Cerebellar nuclear complex (tissue), 1 donor: ENCODE measurements at places on chromosomes 6 and 20.

- DNase-seq = no peak
These were observed 74.5 kb downstream of the MACROD2 start for GRCh38 chr20:14069796-14070195.

DNA sequence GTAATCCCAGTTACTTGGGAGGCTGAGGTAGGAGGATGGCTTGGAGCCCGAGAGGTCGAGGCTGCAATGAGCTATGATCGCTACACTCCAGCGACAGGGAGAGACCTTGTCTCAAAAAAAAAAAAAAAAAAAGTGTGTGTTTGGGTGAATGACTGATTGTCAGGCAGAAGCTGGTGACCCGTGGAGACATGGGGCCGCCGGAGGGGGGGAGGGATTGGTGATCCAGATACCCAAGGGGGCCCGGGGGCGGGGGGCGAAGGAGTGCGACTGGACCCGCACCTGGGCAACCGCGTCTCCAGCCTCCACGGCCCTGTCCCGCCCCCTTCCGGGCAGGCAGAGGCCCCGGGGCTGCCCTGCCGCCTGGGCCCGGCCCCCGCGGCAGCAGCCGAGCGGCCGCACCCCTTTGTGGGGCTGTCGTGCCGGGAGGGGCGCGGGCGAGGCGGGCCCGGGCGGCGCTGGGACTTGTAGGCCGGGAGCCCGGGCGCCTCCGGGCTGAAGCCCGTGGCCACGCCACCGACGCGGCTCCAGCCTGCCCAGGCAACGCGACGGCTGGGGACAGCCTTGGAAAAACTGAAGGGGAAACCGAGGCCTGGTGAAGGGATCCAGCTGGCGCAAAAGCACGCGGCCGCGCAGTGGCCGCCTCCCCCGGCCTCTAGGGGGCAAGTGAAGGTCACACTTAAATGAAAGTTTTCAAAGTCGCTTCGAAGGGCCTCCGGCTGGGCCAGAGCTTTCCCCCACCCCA lies 2.1 kb upstream of the RBM38 start:
- no peak for DNase-seq

- no peak for DNase-seq
These were observed 1.2 kb downstream of the AKAP12 start for GRCh38 chr6:151240791-151241642.

DNA sequence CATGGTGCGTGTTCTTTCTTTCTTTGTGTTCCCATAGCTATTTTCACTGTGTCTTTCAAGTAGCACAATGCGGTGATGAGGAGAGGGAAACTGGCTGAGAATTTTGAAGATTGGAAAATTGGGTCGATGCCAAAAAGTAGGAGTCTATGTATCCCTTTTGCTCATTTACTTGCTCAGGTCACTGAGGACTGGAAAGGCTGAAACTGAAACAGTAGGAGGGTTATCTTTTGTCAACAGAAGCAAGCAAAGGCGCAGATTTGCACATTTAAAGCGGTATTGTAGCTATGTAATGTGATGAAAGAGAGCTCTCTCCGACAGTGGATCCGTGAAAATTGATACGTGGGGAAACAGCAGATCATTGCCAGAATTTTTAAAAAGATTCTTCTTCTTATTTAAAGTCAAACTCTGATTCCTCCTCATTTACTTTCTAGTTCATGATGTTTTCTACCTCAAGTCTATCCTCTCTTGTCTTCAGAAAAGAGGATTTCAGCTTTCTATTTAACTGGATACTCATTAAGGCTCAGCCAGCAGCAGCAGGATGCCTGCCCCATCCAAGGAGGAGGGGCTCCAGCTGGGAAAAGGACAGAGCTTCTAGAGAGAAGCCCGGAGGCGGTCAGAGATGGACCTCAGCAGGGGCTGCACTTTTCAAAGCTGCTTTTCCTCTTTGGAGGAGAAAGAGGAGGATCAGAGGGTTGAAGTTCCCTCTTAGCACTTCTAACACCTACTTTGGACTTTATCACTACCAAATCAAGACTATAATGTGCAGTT lies 15.9 kb upstream of the FYN start:
- no peak for DNase-seq

DNA sequence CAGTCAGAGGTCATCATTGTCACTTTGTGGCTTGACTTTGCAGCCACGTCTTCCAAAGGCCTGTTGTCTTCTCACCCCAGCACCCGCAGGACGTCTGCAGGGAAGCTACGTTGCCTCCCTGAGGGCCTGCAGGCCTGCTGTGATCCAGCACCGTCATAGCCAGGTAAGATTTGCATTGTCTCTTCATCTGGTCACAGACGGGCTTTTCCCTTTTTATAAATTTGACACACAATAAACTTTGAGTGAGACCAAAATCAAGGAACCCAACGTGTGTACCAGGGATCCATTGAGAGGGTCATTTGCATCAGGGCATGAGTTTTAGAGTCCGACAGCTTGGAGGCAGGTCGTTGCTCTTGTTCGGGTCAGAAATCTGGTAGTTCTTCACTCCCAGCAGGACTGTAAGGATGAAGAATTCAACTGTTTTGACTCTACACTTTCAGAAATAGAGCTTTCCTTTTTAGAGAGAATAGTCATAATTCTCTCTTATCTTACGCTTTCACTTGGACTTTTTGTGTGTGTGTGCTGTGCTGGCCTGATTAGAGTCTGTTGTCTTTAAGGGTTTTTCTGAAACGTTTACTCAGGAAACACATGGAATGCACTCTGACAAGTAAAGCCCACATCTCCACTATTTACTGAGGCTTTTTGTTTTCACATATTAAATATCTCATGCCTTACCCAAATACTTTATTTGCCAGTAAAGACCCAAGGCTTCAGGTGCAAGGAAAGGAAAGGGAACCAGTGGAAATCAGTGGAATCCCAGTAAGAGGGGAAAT lies 177.2 kb upstream of the TAB2 start:
- DNase-seq = no peak

- no peak for DNase-seq
These were observed 73.0 kb upstream of the MYLIP start for GRCh38 chr6:16055852-16056251.

DNA sequence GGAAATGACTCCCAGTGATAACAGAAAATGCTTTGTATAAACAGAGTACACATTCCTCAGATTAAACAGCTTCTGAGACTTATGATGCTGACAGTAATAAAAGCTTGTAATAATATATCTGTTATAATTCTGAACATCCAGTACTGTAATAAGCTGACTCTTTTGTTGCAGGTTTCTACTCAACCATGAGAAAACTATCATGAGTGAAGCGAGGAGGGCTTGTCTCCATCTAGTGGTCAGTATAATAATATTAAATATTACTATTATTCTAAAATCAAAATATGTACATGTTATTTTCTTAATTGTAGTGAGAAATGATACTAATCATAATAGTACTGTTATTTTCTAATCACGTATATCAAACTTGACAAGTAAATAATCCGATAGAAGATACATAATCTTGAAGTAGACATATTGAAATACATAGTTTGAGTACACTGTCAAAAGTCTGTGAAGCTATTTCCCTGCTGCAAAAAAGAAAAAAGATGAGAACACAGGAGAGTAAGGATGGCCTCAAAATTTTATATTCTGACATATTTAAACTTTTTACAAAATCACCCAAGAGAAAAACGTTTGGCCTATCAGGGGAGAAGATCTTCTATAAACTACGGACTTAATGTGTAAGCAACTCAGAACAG lies 183.1 kb downstream of the MOXD1 start:
- DNase-seq = no peak

DNA sequence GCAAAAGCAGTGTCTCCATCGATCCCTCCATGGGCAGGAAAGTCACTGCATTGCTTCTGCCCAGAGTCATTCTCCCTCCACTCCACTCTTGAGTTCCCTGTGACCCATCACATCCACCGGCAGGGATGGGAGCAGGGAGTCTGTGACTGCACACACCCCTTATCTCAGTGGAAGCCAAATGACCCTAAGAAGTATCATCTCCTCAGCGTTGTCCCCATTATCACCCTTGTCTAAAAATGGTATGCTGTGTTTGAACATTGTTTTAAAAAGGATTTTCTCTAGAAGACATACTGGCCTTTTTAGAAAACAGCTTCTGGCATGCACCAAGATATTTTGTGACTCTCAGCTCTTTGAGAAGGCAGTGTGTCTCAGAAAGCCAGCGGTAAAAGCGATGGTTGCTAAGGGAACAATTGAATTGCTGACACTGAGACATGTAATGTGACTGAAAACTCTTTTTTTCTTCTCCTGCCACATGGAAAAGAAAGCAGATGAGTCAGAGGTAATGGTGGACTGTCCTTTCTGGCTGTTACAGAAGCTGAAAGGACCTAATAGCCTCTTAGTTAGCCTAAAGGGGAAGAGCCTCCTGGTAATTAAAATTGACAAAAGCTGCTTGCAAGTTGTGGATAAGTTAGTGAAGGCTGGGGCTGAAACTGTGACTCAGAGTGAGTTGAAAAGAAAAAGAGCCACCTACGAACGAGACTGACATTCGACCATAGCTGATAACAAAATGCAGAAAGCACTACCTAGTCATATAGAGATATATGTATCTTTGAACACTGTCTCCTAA lies 120.5 kb downstream of the MAP3K7 start:
- DNase-seq = no peak

GRCh38 chr6:9250852-9251251 lies 815.5 kb upstream of the SLC35B3 start:
- no peak for DNase-seq

- no peak for DNase-seq
These were observed 187.6 kb downstream of the CD83 start for GRCh38 chr6:14305131-14305530.

DNA sequence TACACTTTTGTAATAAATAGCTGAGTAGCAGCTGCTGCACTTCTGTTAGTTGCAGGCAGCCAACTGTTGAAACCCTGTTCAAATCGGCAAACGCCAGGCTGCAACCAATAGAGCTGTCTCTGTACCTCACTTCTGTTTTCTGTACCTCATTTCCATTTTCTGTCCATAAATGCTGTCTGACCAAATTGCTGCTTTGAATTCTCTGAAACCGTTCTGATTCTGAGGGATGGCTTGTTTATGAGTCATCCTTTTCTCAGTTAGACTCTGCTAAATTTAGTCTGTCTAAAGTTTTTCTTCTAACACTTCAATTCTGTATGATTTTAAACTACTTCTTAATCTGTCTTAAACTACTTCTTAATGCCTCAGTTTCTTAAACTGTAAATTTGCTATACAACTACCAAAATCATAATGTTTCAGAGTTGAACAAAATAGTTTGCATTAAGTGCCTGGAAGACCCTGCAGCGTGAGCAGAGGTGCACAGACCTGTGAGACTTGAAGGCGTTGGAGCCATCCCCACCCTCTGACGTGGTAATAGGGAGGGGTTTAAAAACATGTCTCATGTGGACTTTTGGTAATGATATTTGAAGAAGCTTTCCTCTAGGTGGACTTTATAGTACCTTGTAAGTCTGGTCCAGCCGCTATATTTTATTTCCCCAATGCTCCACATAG lies 9.6 kb downstream of the BTNL2 start:
- DNase-seq = no peak

DNA sequence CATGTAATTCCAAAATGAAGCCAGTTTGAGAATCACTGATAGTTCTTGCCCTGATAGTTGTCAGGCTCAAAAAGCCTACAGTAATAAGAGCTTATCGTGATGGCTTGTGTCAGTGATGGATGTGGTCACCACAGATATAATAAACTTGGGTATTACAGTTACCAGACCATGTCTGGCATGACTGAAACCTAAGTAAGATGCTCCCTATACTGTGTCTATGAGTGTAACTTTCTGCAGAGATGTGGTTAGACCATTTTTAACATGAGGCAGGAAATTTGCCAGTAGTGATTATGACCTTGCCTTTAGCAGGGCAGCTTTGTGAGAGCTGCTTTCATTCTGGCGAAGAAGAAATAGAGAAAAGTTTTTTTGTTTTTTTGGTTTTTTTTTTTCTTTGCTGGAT lies 90.2 kb downstream of the ANKS1A start:
- no peak for DNase-seq

DNA sequence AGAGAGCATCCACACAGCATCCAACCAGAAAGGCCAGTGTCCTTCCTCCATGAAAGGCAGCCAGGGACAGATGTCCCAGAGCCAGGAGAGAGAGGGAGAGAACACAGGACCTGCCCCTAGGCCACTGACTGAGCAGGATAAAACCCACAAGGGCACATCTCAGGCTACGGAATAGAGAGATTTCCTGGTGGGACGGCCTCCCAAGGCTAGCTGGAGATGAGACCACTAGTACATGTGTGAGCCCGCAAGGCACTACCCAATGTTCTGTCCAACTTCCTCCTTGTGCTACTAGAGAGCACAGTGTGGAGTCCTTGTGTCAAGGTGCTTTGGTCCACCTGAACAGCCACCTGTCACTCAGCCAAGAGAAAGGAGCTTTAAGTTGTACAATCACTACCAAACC lies 44.2 kb downstream of the PLCG1 start:
- no peak for DNase-seq

- DNase-seq = no peak
These were observed 190.3 kb upstream of the PCSK2 start for GRCh38 chr20:17036541-17036940.

DNA sequence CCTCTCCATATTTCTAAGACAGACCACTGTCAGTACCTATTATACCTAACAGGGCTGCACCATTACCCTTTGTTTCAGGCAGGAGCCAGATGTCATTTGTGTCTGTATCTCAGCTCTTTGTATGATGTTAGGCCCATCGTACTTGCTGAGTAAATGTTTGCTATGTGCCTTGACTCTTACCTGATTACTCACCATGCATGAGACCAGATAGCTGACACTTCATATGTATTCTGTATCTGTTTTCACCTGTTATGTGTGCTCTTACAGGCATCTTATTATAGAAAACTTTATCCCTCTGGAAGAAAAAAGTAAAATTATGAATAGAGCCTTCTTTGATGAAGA lies 31.7 kb upstream of the ASXL1 start:
- DNase-seq = no peak

DNA sequence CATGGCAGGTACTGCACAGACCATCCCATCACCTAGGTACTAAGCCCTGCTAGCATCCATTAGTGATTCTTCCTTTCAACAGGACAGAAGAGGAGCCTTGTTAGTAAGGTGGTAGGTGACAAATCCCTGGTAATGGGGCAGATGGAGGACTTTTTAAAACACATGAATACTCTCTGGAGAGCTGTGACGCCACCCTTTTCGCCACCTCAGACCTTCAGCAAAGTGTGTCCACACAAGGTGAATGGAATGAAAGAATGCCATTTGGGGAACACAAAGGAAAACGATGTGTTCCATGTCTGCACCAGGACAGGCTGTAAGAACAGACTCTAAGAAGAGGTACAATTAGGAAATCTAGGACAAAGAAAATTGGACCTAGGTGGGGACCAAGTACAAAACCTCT lies 110.5 kb upstream of the CARMIL1 start:
- no peak for DNase-seq

GRCh38 chr6:106308985-106309384 lies 16.6 kb downstream of the ATG5 start:
- no peak for DNase-seq
